ENCODE measurements at places on chromosomes 16 and 17.
A peak's percentile ranks its signal among the peaks of the same experiment; 100 is the strongest.

DNA sequence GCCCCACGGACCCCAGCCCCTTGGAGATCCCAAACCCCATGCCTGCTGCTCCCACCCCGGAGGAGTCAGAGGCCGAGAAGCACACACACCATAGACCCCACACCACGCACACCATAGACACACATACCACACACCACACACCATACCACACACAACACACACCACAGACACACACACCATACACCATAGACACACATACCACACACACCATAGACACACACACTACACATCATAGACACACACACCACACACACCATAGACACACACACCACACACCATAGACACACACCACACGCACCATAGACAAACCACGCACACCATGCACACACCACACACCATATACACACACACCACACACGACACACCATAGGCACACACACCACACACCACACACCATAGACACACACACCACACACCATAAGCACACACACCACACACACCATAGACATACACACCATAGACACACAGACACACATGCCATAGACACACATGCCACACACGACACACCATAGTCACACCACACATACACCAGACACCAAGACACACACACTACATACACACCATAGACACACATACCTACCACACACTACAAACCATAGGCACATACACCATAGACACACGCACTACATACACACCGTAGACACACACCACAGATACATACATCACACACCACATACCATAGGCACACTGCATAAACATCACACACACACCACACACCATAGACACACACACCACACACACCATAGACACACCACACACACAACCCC is 11.3 kb downstream of the TBC1D16 start:
- peak; percentile 30 for DNase-seq

DNA sequence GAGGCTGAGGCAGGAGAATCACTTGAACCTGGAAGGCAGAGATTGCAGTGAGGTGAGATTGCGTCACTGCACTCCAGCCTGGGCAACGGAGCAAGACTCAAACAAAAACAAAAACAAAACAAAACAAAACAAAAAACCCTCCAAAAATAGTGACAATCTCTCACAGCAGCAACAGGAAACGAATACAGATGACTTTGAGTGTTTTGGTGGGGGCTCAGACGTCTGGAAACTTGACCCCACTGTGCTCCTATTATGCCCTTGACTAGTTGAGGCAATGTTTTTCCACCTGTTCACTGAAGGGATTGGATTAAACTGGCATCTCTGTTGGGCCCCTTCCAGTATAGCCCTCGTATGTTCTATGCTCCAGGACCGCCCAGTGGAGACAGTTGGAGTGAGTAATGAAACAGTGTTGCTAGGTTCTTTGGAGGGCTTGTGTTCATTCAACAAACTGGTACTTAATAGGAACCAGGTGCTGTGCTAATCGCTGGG is 167.0 kb downstream of the UTP18 start:
- no peak for DNase-seq

- no peak for DNase-seq
These were observed 4.9 kb downstream of the POLG2 start for GRCh38 chr17:64491994-64492393.

GRCh38 chr16:14199199-14199598 is 128.1 kb downstream of the MRTFB start:
- DNase-seq, result no peak

DNA sequence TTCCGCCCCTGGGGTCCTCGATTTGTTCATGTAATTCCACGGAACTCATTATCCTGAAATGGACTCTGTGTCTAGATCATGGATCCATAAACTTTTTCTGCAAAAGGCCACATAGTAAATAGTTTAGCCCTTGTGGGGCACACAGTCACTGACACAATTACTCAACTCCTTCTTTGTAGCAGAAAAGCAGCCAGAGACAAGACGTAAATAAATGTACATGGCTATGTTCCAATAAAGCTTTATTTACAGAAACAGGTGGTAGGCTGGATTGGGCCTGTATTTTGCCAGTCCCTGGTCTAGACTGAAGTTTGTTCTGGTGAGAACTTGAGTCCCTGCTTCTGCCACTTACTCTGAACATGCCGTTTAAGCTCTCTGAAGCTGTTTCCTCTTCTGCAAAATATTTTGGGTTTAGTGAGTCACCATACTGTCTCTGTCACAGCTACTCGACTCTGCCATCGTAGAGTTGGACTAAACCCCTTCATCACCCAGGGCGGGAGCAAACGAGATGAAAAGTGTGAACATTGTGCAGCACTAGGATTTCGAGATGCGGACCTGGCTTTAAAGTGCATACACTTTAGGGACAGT is 61.9 kb upstream of the FOXF1 start:
- DNase-seq, result no peak

- peak; percentile 68 for DNase-seq
These were observed 3.6 kb downstream of the P2RX5 start for GRCh38 chr17:3692346-3692745.

GRCh38 chr16:10256784-10257641 is 74.8 kb upstream of the GRIN2A start:
- peak; percentile 90 for DNase-seq

DNA sequence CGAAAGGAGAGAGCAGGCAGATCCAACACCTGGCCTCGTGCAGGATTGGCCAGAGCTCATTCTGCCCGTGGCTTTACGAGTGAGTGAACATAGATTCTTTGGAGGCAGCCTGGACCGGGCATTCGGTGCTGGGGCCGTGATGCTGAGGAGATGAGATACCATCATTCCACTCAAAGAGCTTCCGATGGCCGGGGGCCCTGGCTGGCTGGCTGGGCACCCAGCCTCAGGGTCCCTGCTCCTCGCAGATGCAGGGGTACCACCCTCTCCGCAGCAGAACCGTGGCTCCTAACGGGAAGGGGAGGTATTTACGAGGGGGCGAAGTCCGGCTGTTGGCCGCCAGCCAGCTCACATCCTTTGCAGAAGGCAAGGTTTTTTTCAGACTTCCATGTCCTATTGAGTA is 66.1 kb upstream of the FOXF1 start:
- DNase-seq, result no peak

DNA sequence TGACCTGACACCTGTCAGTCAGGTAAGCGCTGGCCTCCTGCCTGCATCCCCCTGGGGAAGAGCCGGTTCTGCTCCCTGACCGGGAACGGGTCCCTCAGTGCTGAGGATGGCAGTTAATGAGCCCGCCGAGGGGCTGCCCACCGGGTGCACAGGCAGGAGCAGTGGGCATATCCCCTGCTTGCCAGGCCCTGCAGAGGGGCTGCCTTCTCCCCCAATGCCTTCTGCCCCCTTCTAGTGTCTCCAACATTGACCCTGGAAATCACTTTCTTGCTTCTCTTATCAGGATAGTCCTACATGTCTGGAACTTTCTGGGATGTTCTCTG is 388.5 kb downstream of the SEC14L1 start:
- peak; percentile 25 for DNase-seq

GRCh38 chr16:3654249-3654991 is at the start of gene DNASE1:
Gene DNASE1, plus strand, starts transcription at chr16:3654691. Its CDS starts 683 bp downstream, at chr16:3655374.
- peak; percentile 93 for DNase-seq

GRCh38 chr17:76982408-76983074 is 114.3 kb downstream of the MGAT5B start:
- no peak for DNase-seq

- DNase-seq, result no peak
These were observed 177.5 kb upstream of the CDH8 start for GRCh38 chr16:62213763-62214162.

- peak; percentile 88 for DNase-seq
These were observed 968 bp downstream of the CEP112 start for GRCh38 chr17:66190738-66191592.

DNA sequence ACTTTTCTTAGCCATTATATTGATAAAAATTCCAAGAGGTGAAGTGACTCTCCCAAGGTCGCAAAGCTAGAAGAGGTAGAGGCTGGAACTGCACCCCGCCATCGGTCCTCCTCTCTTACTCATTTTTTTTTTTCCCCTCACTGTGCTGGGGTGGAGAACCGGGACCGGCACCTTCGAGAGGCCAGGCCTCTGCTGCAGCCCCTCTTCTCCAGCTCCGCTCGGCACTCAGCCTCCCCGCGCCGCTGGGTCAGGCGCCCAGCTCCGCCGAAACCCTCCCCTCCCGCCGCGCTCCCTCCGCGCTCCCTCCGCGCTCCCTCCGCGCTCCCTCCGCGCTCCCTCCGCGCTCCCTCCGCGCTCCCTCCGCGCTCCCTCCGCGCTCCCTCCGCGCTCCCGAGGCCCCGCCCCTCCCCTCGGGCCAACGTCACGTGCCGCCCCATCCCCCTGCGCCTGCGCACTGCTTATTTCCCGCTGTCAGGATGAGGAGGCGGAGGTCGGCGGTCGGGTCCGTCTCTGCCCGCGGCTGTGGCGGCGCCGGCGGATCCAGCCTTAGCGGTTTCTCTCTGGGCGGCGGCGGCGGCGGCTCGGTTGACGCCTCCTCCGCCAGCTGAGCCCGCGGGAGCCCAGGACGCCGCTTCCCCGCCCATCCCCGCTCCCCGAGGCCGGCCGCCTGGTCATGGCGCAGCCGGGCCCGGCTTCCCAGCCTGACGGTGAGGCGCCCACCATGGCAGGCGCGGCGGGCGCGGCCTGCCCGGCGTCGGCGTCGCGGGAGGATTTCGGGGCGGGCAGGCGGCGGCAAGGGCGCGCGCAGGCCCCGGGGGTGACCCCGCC is at the start of gene RABEP1:
Gene RABEP1 (plus strand): TSS at position 471 of the 828 bp plus-strand sequence. CDS start 203 bp downstream, at position 674.
- DNase-seq, result peak; percentile 99

- DNase-seq, result no peak
These were observed 37.6 kb downstream of the VMP1 start for GRCh38 chr17:59745040-59745439.

DNA sequence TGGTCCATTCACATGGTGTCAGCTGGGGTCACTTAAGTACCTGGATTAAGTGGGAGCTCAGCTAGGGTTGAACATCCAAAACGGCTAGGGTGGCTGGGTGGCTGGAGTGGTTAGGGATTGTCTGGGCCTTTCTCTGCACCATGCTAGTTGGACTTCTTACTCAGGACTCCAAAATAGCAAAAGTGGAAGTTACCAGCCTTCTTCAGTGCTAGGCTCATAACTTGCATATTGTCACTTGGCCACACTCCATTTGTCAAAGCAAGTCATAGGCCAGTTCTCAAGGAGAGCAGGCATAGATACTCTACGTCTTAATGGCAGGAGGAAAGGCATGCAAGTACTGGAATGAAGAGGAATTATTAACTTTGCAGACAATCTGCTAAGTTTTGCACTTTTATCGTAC is 69.7 kb downstream of the ESRP2 start:
- no peak for DNase-seq

DNA sequence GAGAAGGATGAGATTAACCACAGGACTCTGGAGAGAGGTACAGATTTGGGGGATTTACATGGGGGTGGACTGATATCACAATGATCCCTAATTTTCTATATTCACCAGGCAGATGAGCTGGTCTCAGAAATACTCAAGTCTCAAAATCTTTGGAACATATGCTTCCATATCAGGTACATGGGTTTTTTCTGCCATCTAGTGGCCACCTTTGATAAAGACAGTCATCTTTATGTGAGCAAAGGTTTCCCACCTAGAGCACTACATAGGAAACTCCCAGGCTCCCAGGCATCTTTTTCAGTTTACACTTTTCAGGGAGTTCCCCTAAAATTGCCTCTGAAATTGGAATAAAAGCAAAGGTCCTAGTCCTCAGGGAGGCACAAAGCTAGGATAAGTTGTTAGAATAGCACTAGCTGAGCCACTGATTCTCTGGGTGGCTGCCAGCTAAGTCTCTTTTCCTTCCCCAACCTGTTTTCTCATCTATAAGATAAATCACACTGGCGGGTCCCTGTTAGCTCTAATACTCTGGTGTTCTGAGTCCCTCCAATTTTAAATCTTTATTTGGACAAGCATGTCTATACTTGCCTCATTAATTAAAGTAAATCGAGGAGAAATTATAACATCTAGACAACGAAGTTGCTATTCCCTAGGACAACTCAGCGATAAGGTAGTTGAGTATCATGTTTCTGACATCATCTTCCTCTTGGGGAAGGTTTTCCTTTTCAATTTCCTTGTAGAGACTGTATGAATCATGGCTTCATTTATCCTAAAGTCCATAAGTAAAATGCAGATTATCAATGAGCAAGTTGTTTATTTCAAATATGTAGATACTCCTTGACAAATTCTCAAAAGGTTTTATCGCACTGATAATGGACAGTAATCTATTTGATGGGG is 19.0 kb upstream of the MON1B start:
- peak; percentile 73 for DNase-seq

- DNase-seq, result peak; percentile 97
These were observed 56.1 kb upstream of the ACSF3 start for GRCh38 chr16:89037261-89038152.

- DNase-seq, result peak; percentile 56
These were observed 84.0 kb upstream of the NOL11 start for GRCh38 chr17:67633751-67634211.

DNA sequence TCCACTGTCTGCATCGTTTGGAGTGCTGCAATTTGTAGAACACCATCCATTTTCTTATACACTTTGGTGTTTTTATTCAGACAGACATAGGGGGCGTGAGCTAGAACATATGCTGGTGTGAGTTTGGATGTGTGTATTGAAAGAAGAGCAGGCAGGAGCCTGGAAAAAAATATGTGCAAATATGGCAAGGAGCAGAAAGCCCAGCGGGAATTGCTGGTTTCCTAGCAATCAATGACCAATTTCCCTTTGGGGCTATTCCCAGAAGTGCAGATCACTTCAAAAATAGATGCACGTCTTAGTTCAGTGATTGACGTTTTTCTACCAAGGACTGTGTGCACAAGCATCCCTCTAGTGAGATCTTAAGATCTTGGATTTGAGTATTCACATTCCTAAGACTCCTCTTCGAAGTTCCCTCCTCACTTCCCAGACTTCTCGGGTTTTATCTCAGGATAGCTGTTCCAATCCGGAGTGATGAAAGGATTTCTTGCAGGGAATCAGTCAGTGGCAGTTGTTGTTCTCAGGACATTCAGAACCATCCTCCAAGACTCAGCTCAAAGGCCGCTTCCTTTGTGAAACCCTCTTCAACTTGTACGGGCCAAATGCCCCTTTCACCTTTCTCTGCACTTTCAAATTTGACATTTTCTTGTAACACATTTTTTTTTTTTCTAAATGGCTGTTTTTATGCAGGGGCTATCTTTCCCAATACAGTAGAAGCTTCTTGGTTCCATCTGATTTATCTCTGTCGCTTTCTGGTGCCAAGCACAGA is 268.7 kb upstream of the ASIC2 start:
- no peak for DNase-seq

DNA sequence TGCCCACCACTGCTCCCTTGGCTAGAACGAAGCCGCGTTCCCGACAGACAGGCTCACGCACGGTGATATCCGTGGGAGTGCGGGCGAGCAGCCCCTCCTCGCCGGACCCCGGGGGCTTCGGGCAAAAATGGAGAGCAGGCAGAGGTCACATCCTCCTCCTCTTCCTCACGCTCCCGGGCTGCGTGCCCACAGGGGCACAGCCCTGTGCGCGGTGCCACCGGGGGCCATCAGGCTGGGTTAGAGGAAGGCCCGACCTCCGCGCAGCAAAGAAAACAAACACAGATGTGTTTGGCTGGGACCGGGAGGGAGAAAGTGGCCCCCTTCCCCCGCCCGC is 519 bp upstream of the NTN1 start:
- DNase-seq, result no peak

- no peak for DNase-seq
These were observed 7.3 kb downstream of the FOXN1 start for GRCh38 chr17:28513476-28513875.
